Stimulated activated CD8-positive, alpha-beta memory T cell treated with anti-CD3 and anti-CD28 coated beads, Interleukin-4, amount 100 ng/mL, for 4 hours (primary cell): ENCODE measurements at places on chromosomes 5 and 9.

- no peak for DNase-seq
Observed at GRCh38 chr5:169157064-169157463, 143.9 kb downstream of the SLIT3 start.

DNA sequence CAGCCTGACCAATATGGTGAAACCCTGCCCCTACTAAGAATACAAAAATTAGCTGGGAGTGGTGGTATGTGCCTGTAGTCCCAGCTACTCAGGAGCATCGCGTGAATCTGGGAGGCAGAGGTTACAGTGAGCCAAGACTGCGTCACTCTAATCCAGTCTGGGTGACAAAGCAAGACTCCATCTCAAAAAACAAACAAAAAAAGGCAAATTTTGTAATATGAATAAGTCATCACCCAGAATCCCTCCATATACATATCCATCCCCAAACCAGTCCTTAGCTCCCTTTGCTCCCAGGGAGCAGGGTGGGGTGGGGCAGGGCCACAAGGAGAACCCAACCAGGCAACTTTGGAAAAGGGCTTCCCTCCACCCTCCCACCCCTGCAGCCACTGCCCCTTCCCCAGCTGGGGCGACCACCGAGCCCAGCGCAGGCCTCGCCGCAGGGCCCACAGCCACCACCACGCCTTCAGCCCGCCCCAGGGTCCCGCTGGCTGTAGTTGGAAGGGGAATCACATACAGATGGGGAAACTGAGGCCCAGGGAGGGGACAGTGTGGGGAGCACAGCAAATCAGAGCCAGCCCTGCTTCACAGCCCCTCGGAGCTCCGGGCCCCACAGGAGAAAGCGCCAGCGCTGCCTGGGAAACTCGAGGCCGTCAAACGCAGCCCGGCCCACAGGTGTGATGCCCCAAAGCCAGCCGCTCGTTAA, 7.8 kb downstream of the NOTCH1 start:
- DNase-seq: no peak

GRCh38 chr9:36120705-36121104, 15.8 kb upstream of the GLIPR2 start:
- no peak for DNase-seq

DNA sequence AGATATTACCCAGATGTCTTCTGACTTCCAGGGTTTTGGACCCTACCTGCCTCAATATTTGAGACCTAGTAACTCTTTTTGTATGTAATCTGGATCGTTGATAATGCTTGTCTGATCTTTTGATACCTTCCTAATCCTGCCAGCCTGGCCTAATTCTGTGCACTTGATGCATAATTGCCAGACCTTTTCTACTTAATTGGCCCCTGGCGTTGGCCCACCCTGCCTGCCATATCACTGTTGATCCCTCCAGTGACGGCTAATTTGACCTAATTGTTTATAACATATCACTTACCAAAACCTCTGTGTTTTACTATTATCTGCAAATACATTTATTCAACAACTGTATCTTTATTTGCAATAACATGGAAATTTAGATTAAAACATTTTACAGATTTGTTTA, 49.0 kb downstream of the SLC44A1 start:
- no peak for DNase-seq

DNA sequence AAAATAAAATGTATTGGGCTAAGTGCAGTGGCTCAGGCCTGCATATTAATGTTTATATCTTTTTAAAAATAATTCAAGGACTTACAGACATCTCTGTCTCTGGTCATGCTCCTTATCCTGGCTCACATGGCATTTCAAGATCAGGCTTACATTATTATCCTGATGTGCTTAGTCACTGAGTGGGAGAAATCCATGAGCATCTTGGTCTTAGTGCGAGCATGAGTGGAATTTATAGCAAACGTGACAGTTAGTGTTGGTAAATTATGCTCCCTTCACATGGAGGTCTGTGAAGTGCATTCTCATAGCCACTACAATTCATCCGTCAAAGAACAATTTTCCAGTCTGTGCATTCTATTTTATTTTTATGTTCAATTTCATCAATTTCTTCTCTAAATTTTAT, 237.8 kb upstream of the EDIL3 start:
- no peak for DNase-seq

DNA sequence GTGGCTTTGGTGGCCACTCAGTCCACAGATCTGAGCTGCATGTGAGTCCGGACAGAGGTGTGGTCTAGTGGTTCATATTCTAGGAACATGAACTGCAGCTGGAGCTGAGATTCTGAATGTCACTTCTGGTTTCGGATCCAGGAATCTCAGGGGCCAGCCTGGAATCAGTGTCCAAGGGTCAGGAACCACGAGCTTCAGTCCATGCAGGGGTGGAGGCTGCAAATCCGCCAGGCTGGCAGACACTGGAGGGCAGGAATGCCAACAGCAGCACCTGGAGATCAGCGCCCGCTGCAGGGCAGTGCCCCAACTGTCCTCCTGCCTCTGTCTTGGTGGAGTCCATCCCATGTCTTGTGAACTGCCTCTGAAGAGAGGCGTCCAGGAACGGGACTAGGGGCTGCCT, 73.5 kb downstream of the CACNA1B start:
- no peak for DNase-seq

DNA sequence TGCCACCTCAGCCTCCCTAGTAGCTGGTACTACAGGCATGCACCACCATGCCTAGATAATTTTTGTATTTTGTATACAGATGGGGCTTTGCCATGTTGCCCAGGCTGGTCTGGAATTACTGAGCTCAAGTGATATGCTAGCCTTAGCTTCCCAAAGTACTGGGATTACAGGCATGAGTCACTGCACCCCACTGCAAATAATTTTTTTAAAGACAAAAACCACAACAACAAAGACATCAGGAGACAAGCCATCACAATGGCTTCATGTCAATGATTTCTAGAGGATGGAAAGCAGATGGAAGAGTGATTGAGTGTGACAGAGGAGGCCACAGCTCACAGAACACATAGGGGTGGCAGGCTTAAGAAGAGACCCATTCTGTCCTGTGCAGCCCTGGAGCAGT, 97.9 kb upstream of the PCSK1 start:
- no peak for DNase-seq

GRCh38 chr5:109833946-109834345, 144.2 kb downstream of the MAN2A1 start:
- no peak for DNase-seq

GRCh38 chr5:14749579-14750101, 85.1 kb downstream of the OTULIN start:
- DNase-seq: no peak

- no peak for DNase-seq
Observed at GRCh38 chr5:103582364-103582763, 19.8 kb upstream of the NUDT12 start.

- DNase-seq: no peak
Observed at GRCh38 chr9:97906236-97906831, 16.0 kb downstream of the TRMO start.

- no peak for DNase-seq
Observed at GRCh38 chr5:148910686-148911361, 84.4 kb downstream of the ADRB2 start.

DNA sequence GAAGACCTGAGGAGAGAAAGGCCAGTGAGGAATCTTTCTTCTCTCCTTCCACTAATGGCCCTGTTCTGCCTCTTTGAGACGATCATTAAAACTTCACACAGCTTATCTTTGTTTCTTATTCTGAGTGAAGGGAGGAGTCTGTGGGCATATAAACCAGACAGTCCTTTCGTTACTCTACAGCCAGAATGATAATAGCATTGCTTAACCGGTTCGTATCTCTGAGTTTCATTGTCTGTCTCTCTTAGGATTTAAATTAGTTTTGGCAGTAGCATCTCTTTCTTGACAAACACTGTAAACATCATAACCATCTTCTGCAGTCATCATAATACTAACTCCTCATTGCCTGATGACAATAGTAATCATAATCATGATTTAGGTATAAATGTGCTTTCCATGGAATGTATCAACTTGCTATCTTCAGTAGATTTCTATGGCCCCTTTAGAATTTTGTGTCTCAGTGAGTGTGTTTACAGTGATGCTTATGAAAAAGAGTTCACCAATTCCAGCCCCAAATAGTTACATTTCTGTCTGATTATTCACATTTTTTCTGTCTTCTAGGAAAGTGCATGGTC, 618.8 kb upstream of the KLF4 start:
- DNase-seq: no peak

- no peak for DNase-seq
Observed at GRCh38 chr9:78745331-78745730, 448.4 kb downstream of the PSAT1 start.

DNA sequence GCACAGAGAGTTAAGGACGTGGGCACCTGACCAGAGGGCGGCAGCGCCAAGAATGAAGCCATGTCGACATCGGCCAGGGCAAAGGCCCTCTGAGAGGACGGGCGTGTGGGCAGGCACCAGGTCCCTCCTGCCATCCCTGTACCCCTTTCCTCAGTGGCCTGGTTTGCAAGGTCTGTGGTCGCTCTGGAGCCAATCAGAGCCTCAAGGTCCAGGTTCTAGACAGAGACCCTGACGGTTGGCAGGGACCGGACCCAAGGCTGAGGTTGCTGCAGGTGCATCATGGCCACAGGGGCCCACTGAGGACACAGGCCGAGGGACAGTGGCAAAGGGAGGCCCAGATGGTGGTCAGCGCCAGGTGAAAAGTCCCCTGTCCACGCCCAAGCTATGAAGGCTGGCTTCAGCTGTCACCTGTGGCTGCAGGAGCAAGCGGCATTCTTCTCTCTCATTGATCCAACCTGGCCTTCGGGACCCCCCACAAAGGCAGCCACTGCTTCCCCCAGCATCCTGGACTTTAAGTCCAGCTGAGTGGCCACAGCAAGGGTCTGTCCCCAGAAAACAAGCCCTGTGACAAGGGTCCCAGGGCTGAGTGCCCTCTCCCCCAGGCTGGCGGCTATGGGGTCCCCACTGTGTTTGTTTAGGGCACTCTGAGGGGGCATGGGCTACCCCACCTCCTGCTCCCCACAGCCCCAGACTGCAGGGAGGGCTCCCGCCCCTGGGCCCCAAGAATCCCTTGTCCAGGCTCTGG, 48.9 kb downstream of the VAV2 start:
- DNase-seq: no peak

DNA sequence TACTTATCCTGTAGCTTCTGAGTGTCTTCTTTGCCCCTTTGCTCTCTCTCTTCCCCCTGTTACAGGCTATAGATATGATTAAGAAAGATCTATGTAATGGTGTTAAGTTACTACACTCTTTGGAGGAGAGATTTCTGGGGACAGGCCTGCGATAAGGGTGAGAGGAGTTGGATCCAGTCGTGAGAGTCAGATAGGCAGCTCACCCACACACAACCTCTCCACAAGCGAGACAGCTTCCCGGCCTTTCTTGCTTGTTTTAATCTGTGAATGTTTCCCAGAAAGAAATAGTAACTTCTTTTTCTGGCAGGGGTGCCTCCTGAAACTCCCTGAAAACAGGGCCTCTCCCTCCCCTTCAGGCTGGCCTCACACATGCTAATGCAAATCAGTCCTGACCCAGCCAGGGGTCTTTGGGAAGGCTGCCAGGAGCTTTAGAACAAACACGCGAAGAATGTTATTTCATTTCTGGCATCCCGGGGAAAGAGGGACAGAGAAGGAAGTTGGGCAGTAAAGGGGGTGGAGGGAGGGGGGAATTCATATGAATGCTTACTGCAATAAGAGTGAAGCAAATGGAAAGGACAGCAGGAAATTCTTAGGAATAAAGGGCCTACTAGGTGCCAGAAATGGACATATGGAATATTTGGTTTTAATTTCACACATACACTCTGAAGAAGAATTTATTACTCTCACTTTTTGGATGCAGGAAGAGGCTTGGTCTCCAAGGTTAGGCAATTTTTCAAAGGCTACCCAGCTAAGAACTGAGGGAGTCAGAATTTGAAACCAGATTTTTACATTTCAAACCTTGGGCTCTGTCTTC, 215.8 kb upstream of the TRIM32 start:
- DNase-seq: no peak

- DNase-seq: no peak
Observed at GRCh38 chr9:31290731-31291130, 1093.7 kb upstream of the ACO1 start.

GRCh38 chr5:174011441-174011840, 22.5 kb downstream of the C5orf47 start:
- DNase-seq: no peak
